T-helper 2 cell treated with Interferon-gamma antibody and Interleukin-4, amounts not matched to agents 100 ng/mL and 5 ng/mL, for 36 hours (primary cell): ENCODE measurements at places on chromosomes 4 and X. TPM values are rescaled to one million over a fixed set of nuclear protein-coding genes. Genes with fewer than 3 reads are reported as not detected.

PTPN13 gene
- total RNA-seq, result 0.18 and 0.34 TPM in 2 replicates

POF1B gene
- 0.39 and 0.43 TPM in 2 replicates for total RNA-seq

GASK1B gene
- total RNA-seq, result not detected in 2 replicates

APBB2 gene
- 0.45 and 0.55 TPM in 2 replicates for total RNA-seq

TEX13B gene
- total RNA-seq, result not detected in 2 replicates
